ENCODE measurements at places on chromosomes 4 and X. TPM values are rescaled to one million over a fixed set of nuclear protein-coding genes. Genes with fewer than 3 reads are reported as not detected.

The PIM2 gene
- 27.2 TPM for total RNA-seq

The TMPRSS11A gene
- not detected for total RNA-seq

The TBX22 gene
- total RNA-seq, result not detected

DNA sequence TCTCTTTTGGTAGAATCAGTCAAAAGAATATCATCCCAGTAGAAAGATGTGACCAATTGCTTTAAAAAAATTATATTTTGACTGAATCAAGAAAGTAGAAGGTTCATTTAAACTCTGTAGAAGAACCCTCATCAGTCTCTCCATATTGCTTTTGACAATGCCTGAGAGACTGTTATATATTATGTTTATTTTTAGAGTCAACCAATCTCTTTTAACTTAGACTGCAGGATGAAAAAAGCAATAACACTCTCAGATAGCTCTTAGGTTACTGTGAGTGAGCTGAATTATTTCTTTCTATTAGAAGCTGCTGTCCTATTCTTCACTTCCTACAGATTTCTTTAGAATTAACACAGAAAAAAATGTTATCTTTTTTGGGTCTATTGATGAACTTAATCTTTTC lies 38.1 kb downstream of the GALNTL6 start:
- no peak for DNase-seq

GRCh38 chrX:8743126-8743732 lies 11.3 kb upstream of the ANOS1 start:
- DNase-seq, result no peak

- no peak for DNase-seq
These were observed 798.1 kb downstream of the PDHA2 start for GRCh38 chr4:96637971-96638412.

All from Caki2 (cell line).